Umbilical cord (tissue), 2 donors: ENCODE measurements at places on chromosomes 4 and X. TPM values are rescaled to one million over a fixed set of nuclear protein-coding genes. Genes with fewer than 3 reads are reported as not detected.
A peak's percentile ranks its signal among the peaks of the same experiment; 100 is the strongest.

GRCh38 chr4:180100433-180101344 is 2142.5 kb upstream of the TENM3 start:
- no peak for DNase-seq

DNA sequence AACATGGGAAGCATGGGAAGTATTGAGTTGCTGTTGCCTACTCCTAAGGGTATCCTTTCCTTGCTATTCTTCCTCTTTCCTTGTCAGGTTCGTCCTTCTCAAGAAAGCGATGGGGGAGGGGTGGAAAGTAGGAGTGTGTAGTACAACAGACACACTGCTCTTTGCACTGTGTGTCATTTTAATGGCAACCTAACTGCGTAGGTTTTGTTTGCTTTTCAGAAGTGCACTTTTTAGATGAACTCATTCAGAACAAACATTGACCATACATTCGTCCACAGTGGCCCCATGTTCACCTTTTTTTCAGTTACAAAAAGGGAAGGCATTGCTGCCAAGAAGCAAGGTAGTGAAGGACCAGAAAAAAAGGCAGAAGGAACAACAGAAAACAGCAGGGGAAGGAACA is 10.2 kb upstream of the YIPF6 start:
- DNase-seq: no peak

GRCh38 chr4:185624259-185624589 is 88.9 kb upstream of the PDLIM3 start:
- DNase-seq: no peak

DNA sequence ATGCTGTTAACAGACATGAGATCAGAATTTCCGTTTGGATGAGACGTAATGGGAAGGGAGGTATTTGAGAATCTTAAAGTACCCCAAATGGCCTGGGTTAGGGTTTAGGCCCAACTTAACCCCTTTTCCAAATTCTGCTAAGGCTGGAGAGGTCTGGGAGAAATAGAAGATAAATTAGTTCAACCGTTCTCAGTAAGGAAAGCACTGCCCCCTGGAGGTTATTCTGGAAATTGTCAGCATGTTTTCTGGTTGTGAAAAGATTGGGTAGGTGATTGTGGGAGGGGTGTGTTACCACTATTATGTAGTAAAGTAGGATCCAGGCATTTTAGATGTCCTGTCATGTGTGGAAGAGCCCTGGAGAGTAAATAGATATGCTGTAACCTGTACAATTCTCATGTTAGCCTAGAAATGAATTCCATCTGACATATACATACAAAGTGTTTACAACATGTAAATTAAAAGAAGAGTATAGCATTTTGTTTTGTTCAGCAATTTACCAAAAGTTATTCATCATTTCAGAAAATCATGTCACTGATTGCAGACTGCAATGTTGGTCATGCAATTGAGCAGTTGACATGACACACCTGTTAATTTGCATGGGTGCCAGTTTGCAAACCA is 26.8 kb upstream of the GRXCR1 start:
- peak; percentile 56 for DNase-seq

DNA sequence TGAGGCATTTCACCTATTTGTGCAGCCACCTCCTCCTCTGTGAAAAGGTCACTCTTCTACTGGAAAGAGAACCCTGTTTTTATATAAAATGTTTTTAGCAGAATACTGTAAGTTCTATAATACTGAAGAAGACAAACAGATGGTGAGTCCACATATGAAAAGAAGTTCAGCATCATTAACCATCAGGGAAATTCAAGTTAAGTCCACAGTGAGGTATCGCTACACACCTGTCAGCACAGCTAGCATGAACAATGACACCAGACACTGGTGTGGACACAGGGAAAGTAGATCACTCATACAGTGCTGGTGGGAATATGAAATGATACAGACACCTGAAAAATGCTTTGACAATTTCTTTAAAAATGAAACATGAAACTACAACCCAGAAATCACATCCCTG is 133.0 kb downstream of the MAD2L1 start:
- DNase-seq: no peak

GRCh38 chr4:75232546-75232945 is 281.7 kb downstream of the RCHY1 start:
- peak; percentile 68 for DNase-seq

GRCh38 chr4:37641352-37641751 is 44.8 kb downstream of the RELL1 start:
- DNase-seq: no peak

DNA sequence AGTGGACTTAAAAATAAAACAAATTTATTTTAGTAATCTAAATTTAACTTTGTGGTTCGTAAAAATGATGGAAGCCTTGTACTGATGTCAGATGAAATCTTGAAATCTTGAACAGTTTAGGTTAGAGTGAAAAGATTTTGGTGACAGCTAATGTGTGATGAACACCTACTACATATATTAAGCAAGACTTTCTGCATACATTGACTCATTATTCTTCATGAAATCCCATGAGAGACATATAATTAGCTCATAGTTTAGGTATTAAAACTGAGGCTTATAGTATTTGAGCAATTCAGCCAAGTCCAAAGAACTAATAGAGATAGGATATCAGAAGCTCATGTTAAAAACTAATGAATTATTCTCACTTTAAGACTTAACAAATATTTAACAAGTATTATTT is 66.9 kb upstream of the PCDH7 start:
- no peak for DNase-seq

DNA sequence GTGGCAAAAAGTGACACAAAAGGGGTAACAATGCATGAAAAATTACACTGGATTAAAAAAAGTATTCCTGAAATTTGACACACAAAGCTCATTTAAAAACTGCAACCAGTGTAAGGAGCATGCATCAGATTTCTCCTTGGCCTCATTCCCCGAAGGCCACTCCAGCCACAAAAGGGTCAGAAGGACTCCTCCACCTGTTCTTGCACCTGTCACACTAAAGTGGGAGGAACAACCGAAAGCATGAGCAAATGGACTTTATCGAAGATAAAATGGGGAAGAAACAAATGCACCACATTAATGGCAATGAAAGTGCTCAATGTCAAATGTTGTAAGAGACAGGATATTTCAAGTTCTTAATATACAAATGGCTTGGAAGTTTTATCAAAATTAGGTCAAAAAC is 88.2 kb downstream of the ADGRA3 start:
- DNase-seq: no peak

- no peak for DNase-seq
Observed at GRCh38 chrX:135009838-135010237, 12.5 kb downstream of the RTL8B start.

- DNase-seq: peak; percentile 92
Observed at GRCh38 chr4:152265149-152265621, 270.7 kb downstream of the FBXW7 start.

GRCh38 chrX:69298466-69299140 is 133.3 kb upstream of the PJA1 start:
- DNase-seq: no peak

- DNase-seq: no peak
Observed at GRCh38 chrX:115970718-115971117, 199.8 kb upstream of the AGTR2 start.

DNA sequence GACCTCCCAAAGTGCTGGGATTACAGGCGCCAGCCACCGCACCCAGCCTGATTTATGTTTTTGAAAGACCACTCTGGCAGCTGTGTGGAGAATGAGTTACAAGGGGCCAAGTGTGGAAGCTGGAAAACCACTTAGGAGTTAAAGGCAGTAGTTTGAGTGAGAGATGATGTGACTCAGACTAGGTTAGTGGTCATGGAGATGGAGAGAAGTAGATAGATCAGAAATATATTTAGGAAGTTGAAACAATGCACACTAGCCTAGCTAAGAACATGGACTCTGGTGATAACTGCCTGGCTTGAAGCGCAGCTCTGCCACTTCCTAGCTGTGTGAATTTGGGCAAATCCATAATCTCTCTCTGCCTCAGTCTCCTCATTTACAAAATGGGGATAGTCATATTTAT is 11.9 kb upstream of the RBMX start:
- DNase-seq: no peak

DNA sequence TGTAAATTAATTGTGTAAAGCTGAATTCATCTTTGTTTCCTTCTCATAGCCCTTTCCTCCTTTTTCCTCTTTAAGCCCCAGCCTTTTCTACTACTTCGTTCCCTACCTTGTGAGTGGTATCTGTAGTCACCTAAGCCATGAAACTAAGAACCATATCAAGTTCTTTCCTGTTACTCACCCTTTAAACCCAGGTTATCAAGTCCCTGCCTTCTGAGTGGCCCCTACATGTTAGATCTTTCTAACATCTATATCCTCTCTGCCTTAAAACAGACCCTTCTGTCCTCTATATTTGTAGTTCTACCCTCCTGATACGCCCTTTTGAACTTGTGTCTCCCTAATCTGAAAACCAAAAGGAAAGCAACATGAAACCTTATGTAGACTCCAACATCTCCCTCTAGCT is 7.2 kb downstream of the AP1AR start:
- no peak for DNase-seq

DNA sequence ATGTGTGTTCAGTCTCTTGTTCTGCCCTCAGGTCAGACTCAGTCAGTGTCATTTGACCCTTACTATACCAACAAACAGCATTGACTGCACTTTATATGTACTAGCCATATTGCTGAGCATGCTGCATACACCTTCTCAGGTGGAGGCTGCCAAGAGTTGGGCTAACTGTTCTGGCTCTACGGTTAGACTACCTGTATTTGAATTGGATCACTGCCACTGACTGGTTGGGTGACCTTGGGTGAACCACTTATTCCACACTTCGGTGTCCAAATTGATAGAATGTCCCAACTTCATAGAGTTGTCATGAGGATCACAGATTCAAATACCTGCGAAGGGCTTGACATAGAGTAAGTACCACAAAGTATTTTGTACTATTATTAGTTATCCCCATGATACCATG is 91.2 kb upstream of the GPR50 start:
- DNase-seq: no peak

DNA sequence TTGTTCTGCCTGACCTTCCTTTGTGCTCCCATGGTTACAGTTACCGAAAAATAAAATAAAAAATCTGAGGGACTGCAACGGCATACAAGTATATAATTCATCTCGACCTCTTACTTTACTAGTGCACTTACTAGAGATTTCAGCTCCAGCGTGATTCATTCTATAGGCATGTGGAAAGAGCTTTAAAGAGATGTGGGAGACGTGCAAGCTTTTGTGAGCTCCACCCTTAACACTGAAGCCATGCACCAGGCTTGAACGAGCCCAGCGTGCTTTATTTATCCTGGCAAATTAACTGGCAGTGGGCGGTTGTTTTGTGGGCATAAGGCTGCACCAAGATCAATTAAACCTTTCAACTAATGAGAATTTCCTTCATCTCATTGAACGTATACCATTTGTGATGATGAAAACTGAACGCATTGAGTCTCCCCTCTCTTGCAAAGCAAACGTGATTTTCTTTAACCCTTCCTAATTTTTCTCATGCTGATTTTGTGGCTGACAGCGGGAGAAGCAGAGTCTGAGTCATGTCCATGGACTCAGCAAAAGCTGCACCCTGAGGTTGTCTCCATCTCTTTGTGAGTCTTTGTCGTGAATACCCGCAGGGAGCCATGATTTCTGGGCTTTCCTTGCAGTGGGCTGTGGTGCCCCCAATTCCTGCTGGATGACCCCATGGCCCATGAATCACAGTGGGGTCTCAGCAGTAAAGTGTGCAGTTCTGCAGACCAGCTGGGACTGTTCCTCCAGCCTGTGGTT is 60.1 kb downstream of the MXRA5 start:
- DNase-seq: peak; percentile 93

DNA sequence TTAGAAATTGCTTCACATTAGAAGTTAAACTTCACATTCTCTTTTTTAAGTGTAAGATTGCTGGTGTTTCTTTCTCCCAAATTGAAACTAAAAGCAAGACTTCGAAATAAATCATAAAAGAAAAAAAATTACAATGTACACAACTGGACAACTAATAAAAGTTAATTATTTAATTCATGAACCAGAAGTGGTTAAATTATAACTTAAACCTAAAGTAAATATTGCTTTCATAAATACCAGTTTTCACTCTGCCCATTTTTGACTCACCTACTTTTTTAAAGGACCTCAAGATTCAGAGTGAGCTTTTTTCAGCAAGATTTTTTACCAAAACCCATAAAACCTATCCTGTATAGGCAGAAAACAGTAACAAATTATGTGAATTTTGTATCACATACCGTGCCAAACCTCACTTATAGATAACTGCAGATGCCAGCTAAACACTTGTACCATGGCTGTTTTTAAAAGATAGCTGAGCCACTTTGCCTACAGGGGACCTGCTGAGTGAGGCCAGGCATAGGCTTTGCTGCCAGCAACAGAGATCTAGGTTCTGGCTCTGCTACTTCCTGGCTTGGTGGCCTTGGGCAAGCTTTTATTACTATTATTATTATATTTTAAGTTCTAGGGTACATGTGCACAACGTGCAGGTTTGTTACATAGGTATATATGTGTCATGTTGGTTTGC is 259.8 kb downstream of the NR3C2 start:
- no peak for DNase-seq

GRCh38 chr4:55253948-55254593 is 92.0 kb upstream of the SRD5A3 start:
- DNase-seq: no peak

DNA sequence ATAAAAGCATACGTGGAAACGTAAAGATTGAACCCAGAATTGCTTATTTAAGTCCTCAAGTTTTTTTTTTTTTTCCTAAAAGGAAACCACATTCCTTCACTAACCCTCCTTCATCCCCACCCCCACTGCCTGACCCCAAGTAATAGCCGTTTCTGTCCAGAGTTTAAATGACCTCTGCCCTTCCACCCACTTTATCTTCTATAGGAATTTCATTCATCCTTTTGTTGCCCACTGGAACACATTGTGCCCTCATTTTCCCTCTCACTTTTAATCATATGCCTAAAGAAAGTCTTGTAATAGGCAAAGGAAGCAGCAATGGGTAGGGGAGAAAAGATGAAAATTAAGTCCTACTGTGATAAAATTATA is 62.7 kb downstream of the SH3RF1 start:
- no peak for DNase-seq

- DNase-seq: no peak
Observed at GRCh38 chr4:4499438-4500123, 42.3 kb downstream of the STX18 start.

DNA sequence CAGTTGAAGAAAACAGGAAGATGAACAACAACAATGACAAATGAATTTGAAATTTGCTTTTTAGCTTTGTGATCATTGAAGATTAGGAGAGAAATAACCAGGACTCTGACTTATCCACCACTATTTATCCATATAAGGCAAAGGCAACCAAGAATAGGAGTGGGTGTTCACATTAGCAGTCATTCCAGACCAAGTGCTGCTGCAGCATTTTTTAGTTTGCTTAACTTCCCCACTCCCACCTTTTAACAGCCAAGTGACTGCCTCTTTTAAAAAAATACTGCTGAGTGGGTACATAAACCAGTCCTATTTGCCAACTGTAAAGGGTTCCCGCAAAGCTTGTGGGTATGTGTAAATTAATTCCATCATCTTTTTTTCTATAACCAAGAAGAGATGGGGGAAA is 230.9 kb downstream of the IQCM start:
- DNase-seq: no peak

The C1GALT1C1 gene
- total RNA-seq: 29.4 TPM

The TXK gene
- total RNA-seq: 0.48 TPM

The GDI1 gene
- total RNA-seq: 55.4 TPM

The DNAAF6 gene
- 0.48 TPM for total RNA-seq

The PAGE5 gene
- total RNA-seq: not detected

The ADRA2C gene
- 0.96 TPM for total RNA-seq

The KLB gene
- total RNA-seq: 1.4 TPM

The STK32B gene
- 7.0 TPM for total RNA-seq

The EREG gene
- total RNA-seq: 3.9 TPM

The HSFX4 gene
- total RNA-seq: not detected

The ASB5 gene
- 3.6 TPM for total RNA-seq

The LINC00632 gene
- total RNA-seq: 36.6 TPM

The ARX gene
- not detected for total RNA-seq

The DDX60 gene
- 22.9 TPM for total RNA-seq

The TEX13B gene
- 1.2 TPM for total RNA-seq

The STPG2 gene
- total RNA-seq: 3.4 TPM

The GLRA3 gene
- 33.0 TPM for total RNA-seq

The TECRL gene
- total RNA-seq: 14.9 TPM
